Stimulated activated CD4-positive, alpha-beta T cell treated with anti-CD3 and anti-CD28 coated beads, Interleukin-12 subunit alpha, Interleukin-12 subunit beta, amount 100 ng/mL, for 4 hours (primary cell): ENCODE measurements at places on chromosomes 6 and 20.
A peak's percentile ranks its signal among the peaks of the same experiment; 100 is the strongest.

DNA sequence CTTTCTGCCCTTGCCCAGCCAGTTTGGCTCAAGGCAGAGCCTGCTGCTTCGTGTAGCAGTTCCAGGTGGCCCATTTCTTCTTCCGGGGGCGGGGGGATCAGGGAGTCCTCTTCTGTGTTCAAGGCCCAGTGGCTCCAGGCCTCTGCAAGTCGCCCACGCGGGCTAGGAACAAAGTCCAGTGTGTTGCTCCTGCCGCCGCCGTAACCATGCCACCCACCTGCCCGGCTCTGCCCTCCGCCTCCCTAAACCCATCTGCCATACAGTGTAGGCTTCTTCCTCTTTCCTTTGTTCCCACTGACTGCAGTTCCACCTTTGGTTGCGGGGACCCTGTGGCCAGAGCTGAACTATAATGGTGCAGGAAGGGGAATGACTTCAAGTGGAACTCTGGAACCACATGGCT lies 43.9 kb upstream of the SRF start:
- DNase-seq = no peak

DNA sequence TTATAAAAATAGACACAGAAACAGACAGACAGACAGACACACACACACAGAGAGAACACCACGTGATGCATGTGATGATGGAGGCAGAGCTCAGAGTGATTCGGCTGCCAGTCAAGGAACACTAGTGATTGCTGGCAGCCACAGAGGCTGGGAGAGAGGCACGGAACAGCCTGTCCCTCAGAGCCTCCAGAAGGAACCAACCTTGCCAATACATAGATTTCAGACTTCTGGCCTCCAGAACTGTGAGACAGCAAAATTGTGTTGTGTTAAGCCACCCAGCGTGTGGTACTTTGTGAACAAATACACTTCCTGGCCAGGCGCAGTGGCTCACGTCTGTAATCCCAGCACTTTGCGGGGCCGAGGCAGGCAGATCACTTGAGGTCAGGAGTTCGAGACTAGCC lies 9.5 kb upstream of the PARD6B start:
- no peak for DNase-seq

GRCh38 chr20:19745106-19745505 lies 13.0 kb upstream of the RIN2 start:
- DNase-seq = no peak

DNA sequence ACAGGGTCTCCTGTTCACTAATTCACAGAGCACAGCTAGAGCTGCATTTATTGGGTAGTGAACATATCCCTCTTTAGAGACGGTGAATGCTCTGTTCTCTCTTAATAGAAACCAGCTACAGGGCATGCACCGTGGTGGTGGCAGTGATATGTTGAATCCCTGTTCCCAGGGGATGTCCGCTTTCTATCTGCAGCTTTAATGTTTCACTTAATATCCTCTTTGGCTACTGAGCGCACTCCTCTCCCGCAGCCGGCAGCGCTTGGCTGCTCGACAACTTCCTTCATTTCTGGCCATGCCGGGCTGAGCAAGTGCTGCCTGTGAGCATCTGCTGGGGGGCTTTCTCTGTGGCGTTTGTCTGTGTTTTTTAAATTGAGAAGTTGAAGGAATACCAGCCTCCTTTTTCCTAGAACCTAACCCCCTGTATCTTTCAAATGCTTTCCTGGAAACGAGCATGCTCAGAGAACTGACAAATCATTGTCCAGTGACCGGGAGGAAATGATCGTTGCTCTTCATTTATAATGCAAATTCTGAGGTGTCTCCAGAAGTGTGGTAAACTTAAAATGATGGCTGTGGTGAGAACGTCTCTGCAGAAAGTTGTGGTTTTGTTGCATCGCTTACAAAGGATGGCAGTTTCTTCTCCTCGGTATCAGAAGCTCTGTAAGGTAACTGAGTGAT lies 297.9 kb downstream of the UTRN start:
- DNase-seq = peak; percentile 16

GRCh38 chr20:18506744-18507143 lies 996 bp upstream of the SEC23B start:
- DNase-seq = no peak

GRCh38 chr6:33589392-33589730 lies 9.3 kb upstream of the BAK1 start:
- DNase-seq = no peak

GRCh38 chr6:147707524-147707923 lies 199.0 kb downstream of the SAMD5 start:
- DNase-seq = no peak

GRCh38 chr6:166901626-166902025 lies 54.7 kb downstream of the RNASET2 start:
- no peak for DNase-seq

- DNase-seq = no peak
These were observed 323.9 kb downstream of the LAMA2 start for GRCh38 chr6:129206821-129207220.

GRCh38 chr6:31740397-31741223 lies 805 bp downstream of the MSH5 start:
- DNase-seq = no peak

DNA sequence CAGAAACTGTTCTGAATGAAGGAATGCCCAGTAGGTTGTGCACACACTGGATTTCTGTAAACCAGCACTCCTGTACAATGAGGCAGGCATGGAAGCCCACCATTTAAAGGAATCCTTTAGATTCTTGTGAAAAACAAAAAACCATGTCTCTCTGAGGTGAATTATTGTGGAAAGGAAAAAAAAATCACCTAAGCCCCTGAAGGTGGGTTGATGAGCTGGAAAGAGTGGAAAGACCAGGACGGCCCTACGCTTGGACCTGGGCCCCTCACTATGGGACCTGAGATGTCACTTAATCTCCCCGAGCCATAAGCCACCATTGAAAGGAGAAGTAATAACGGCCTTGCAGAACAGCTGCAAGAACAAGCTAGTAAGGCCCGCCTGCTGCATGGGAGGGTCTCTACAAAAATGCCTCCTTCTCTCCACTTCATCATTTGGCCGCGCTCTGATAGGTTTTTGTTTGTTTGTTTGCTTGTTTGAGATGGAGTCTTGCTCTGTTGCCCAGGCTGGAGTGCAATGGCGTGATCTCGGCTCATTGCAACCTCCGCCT lies 68.8 kb downstream of the RAB44 start:
- DNase-seq = no peak

- no peak for DNase-seq
These were observed 88.2 kb upstream of the BHLHE23 start for GRCh38 chr20:63094767-63095499.

DNA sequence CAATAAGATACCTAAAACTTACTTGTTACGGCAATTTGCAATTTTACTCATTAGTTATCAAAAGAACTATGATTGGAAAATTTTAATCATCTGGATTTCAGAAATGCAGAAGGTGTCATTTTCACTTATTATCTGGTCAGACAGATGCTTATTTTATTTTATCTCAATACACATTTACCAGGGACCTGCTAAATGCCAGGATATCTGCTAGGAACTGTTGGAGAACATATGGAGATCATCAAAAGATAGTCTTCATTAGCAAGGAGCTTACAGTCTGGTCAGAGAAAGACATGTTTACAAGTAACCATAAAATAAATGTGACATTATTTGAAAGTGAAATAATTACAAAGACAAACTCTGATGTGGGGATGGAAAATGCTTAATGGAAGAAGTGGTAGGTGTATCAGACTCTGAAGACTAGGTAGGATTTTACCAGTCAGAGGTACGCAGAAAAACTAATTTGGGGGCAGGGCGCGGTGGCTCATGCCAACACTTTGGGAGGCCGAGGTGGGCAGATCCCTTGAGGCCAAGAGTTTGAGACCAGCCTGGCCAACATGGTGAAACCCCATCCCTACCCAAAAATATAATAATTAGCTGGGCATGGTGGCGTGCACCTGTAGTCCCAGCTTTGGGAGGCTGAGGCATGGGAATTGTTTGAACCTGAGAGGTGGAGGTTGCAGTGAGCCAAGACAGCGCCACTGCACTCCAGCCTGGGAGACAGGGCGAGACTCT lies 137.8 kb downstream of the MYB start:
- no peak for DNase-seq

- DNase-seq = no peak
These were observed 93.4 kb upstream of the NAA20 start for GRCh38 chr20:19923762-19924161.

GRCh38 chr6:17103715-17104114 lies 1.9 kb downstream of the STMND1 start:
- DNase-seq = no peak

GRCh38 chr6:158631678-158632537 lies 12.6 kb downstream of the DYNLT1 start:
- DNase-seq = no peak

GRCh38 chr6:145263778-145264211 lies 471.5 kb downstream of the EPM2A start:
- DNase-seq = no peak

- no peak for DNase-seq
These were observed 44.3 kb downstream of the MARCKS start for GRCh38 chr6:113901482-113901881.

DNA sequence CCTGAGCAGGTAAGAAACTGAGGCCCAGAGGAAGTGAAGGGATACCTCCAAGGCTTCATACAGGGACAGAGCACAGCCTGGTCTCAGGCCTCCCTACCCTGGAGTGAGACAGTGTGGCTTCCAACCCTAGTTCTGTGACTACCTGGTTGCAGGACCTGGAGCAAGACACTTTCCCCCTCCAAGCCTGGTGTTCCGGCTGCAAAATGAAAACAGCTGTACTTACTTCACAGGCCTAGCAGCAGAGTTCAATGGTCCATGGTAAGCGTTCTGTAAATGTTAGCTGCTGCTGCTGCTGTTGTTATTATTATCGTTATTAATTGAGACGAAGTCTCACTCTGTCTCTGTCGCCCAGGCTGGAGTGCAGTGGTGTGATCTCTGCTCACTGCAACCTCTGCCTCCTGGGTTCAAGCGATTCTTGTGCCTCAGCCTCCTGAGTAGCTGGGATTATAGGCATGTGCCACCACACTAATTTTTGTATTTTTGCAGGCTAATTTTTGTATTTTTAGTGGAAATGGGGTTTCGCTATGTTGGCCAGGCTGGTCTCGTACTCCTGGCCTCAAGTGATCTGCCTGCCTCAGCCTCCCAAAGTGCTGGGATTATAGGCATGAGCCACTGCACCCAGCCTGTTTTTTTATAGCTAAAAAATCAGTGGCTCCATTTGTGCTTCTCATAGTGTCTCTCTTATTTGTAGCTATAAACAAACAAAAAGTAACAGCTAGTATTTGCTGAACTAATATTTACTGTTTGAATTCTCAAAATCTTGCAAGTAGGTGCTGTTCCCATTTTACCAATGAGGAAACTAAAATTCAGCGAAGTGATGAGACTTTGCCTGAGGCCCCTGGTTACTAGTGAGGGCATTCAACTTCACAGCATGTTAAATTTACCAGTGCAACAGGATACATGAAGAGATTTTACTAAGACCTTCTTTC lies 41.9 kb downstream of the COX4I2 start:
- no peak for DNase-seq

GRCh38 chr6:9365378-9365777 lies 930.0 kb upstream of the SLC35B3 start:
- DNase-seq = no peak

DNA sequence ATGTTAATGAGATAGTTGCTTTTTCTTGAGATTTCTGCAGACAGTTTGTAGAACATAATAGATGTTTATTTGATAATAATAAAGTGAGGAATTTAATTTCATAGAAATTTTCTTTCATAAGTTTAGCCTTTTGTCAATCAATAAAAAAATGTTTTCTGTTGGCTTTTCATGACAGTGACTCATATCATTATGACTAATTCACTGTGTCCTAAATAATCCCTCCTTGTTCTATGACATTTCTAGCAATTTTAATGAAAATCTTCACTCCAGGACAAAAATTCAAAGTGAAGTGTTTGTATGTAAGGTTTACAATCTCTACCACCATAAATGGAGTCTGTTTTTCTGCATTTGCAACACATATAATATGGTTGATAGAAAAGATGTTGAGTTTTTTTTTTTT lies 109.9 kb downstream of the UTRN start:
- DNase-seq = no peak

DNA sequence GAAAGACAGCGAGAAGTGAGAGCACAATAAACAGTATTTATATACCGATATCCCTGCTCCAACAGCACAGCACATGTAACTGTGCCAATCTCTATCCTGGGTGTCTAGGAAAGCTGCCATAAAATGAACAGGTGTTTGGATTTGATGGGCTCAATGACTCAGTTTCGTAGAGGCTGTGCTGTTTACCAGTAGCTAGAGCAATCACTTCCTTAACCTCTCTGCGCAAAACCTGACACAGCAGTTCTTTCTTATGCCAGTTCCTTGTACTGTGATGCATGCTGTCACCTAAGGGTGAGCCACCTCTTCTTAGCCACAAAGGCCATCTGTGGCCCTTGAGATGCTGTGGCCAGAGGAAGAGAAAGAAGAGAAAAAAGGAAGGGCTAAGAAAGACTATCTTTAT lies 59.3 kb downstream of the SHPRH start:
- no peak for DNase-seq

- no peak for DNase-seq
These were observed 83.0 kb downstream of the SCAND1 start for GRCh38 chr20:35871259-35871771.

- DNase-seq = no peak
These were observed 82.6 kb downstream of the SLC24A3 start for GRCh38 chr20:19295076-19295475.

GRCh38 chr6:37913210-37913609 lies 93.7 kb downstream of the ZFAND3 start:
- DNase-seq = no peak

- no peak for DNase-seq
These were observed 4.2 kb upstream of the HIVEP1 start for GRCh38 chr6:12007887-12008286.

DNA sequence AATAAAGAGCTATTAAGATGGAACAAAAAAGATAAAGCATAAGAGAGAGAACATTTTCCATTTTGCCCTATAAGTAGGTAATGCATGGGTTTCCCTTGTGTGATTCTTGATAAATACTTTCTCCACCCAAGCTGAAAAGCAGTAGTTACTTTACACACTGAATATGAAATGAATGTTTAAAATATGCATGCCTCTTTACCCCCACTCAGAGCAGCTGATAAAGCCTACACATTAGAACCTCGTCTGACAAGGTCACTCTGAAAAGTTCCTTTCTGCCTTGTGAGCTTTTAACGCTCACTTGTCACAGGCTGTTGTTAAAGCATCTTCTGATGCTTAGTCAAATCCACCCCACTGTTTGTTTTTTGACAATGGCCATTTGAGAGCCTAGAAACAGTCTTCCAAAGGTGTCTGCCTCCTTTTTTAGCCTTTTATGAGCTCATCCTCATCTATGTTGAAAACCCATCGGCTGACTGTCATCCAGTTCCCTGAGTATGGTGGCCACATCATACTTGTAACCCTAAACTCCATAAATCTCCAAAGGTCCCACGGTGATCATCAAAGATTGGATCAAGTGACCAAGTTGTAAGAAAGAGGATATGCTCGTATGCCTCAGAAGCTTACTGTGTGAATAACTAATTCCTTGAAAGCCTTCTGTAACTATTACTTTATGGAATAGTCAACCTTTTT lies 102.8 kb downstream of the ATXN1 start:
- no peak for DNase-seq
